ENCODE measurements at places on chromosomes 2 and 18.

- peak; percentile 75 for DNase-seq
These were observed 159.2 kb upstream of the THUMPD2 start for GRCh38 chr2:39938035-39938835.

DNA sequence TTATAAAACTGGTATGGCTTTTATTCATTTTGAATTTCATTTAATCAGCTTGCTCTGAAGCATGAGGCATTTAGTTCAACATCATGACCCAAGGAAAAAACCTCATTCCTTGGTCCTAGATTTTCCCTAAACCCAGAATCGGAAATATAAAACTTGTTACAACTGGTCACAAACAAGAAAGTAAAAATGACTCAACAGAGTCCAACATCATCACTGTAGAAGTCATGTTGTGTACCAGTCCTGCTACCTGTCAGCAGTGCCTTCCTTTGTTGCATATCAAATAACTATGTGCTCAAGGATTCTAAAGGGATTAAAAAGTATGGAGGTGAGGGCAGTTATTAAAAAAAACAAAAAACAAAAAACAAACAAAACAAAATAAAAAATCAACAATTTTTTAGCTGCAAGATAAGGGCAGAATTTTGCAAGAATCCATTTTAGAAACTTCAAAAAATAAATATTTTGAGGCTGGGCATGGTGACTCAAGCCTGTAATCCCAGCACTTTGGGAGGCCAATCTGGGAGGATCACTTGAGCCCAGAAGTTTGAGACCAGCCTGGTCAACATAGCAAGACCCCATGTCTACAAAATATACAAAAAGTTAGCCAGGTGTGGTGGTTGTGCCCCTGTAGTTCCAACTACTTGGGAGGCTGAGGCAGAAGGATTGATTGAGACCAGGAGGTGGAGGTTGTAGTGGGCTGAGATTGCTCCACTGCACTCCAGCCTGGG, 18.4 kb downstream of the NCKAP1 start:
- DNase-seq: peak; percentile 20

DNA sequence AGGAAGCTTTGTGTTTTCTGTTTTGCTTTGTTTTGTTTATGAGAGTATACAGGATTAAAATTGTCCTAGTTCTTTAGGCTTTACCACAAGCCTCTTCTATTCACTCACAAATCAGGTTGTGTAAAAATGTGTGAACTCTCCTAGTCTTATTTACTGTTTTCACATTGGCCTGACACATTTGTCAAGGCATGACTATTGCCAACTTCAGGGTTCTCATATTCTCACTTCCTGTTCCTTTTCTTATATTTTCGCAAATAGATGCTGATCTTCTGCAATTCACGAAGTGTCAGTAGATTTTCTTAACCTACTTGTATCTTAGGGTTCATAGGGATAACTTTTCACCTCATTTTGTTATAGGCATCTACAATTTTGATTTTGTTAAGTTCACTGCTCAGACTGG, 67.1 kb downstream of the CCDC102B start:
- DNase-seq: no peak

GRCh38 chr2:69743847-69744264, 1.9 kb downstream of the ANXA4 start:
- no peak for DNase-seq

DNA sequence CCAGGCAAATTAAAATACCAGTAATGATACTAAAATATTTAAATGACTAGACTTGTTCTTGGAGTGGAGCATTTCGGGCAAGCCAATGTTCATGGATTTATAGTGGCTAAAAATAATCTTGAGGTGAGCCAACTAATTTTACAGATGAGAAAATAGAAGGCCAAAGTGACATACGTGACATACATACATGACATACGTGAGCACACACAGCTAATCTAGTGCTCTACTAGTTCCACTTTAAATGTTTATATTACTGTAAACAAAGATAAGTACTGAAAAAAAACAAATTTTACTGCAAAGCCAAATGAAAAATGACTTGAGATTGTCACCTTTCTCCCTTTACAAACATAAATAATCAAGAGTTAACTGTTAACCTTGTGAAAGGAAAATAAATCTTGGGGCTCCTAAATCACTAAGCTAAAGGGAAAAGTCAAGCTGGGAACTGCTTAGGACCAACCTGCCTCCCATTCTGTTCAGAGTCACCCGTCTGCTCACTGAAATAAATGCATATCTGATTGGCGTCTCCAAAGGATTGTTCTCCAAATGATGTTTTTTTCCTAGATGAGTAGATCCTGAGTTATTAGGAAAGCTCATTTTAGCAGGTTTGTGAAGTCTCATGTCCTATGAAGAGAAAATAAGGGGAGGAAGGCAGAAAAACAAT, 96.7 kb downstream of the PMS1 start:
- DNase-seq: no peak

DNA sequence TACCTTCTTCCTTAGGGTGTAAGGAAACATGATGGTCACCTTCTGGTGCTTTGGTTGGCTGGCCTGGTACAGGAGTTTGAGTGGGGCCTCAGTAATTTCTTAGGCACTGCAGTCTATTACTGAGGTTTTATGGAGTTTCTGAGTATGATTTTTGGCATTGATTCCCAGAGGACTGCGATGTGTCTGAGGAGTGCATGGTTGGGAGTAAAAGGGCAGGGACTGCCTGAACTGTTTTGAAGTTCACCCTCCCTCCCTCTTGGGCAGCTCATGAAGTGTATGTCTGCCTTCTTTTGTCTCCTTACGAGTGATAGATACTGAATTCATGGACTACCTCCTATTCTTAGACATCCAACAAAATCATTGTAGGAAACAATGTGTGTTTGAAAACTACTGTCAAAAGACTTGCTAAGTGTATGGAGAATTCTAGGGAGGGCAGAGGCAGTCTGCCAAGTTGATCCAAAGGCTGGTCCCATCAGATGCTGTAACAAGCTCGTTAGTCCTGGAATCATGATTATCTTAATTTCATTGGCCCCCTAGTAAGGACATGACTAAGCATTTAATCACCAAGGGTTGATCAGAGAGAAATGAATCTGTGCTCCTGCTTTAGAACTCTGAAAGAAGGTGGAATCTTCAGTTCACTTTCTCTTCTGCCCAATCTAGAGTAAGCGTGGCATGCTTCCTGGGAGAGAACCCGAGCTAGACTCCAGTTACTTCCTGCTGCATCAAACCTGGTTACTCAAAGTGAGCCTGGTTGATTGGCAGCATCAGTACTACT, 26.5 kb downstream of the LYPD6B start:
- no peak for DNase-seq

- DNase-seq: no peak
These were observed 9.4 kb downstream of the ZNF24 start for GRCh38 chr18:35334821-35335220.
